ENCODE measurements at places on chromosomes 6 and 20.
A peak's percentile ranks its signal among the peaks of the same experiment; 100 is the strongest.

- no peak for DNase-seq
Observed at GRCh38 chr6:28345201-28345600, 4.5 kb upstream of the ZKSCAN3 start.

GRCh38 chr6:163712566-163712961, 298.0 kb downstream of the QKI start:
- DNase-seq: no peak

DNA sequence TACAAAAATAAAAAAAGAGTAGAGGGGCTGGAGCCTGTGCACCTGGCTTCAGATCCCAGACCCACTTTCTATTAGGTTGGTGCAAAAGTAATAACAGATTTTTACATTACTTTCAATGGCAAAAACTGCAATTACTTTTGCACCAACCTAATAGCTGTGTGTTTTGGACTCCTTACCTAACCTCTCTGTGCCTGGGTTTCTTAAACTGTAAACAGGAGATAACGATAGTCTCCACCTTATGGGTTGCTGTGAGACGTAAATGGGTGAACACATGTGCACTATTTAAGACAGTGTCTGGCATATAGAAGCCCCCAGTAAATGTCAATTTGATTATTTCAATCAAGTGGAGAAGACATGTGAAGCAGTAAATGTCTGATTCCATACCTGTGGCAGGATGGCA, 89.7 kb downstream of the TFAP2C start:
- no peak for DNase-seq

GRCh38 chr6:4645713-4646360, 130.4 kb upstream of the CDYL start:
- DNase-seq: no peak

DNA sequence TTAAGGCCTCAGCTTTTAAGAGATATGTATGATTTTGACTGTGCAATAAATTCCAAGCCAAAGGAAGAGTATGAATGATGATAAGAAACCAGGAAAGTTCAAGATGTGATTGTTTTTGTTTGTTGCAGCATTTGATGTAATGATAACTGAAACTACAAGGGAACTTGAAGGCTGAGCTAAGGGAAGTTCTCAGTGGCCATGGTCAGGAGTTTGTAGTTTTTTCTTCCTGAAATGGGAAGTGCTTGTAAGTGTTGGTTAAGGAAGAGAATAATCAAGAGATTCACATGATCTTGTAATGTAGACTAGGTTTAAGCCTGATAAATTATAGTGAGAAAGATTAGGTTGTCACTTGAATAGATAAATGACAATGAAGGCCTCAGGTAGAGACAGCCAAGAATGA, 53.4 kb downstream of the PTCHD4 start:
- DNase-seq: no peak

- DNase-seq: peak; percentile 87
Observed at GRCh38 chr20:40689943-40690835, 1.2 kb upstream of the MAFB start.

GRCh38 chr6:150280703-150281102, 88.1 kb upstream of the IYD start:
- DNase-seq: no peak
